ENCODE measurements at places on chromosomes 4 and X. TPM values are rescaled to one million over a fixed set of nuclear protein-coding genes. Genes with fewer than 3 reads are reported as not detected.

Gene TCEAL7
- polyA plus RNA-seq, result not detected

Gene PDZD4
- polyA plus RNA-seq, result 0.15 TPM

Gene MEPE
- polyA plus RNA-seq, result not detected

Gene MAOB
- polyA plus RNA-seq, result not detected

Gene TMSB15A
- not detected for polyA plus RNA-seq

Gene TMPRSS11E
- polyA plus RNA-seq, result 0.20 TPM
